Bone marrow (tissue), 2 donors: ENCODE measurements at places on chromosomes 7 and 10.

DNA sequence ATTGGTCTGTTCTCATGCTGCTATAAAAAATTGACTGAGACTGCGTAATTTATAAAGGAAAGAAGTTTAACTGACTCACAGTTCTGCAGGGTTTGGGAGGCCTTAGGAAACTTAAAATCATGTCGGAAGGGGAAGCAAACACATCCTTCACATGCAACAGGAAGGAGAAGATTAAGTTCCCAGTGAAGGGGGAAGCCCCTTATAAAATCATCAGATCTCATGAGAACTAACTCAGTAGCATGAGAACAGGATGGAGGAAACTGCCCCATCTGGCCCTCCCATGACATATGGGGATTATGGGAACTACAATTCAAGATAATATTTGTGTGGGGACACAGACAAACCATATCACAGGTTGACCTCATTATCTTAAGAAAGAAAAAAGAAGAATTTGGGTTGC is 134.5 kb downstream of the PPP1R3A start:
- DNase-seq, result no peak

DNA sequence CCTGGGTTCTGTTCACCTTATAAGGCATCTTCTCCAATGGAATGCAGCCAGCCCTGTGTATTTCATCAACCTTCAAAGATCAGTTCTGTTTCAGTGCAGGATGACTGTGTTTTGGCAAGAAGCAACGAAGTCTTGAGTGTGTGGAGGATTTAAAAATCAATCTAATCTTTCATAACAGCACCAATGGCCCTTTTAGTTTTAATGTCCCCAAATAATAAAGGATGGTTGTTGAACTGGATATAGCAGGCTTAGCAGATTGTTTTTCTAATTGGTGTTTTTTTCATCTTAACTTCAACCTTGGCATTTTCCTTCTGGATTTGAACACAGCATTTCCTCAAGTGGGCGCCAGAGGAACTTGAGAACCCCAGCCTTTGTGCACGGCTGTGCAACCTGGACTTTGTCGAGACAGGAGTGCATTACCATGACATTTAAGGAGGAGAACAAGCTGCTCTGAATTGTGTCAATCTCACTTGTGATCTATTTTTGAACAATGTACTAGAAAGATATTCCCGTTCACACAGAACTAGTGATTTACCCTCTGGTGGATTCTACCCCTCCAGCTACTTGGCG is 313.3 kb upstream of the AKR1E2 start:
- no peak for DNase-seq

DNA sequence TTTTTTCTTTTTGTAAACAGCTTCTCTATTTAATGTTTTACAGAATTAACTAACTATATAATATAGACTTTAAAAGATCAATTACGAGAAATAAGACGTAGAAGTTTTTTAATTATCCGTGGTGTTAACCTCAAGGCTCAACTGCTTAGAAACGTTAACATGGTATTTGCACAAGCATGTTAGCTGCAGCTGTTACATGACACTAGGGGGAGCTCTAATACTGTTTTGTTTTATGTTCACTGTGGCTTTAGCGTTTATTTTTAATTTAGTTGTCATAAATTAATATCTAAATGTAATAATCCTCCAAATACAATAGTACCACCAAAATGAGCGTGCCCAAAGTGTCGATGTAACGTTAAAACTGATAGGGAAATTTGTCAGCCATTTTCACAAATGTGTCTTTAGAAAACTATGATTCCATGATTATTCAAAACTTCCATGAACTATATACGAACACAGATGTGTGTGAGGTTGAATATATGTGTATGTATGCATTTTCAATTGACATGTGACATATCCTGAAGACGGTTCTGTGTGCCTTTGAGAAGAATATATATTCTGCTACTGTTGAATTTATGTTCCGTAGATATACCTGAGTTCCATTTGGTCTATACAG is 828.8 kb upstream of the MBL2 start:
- peak; percentile 9 for DNase-seq

DNA sequence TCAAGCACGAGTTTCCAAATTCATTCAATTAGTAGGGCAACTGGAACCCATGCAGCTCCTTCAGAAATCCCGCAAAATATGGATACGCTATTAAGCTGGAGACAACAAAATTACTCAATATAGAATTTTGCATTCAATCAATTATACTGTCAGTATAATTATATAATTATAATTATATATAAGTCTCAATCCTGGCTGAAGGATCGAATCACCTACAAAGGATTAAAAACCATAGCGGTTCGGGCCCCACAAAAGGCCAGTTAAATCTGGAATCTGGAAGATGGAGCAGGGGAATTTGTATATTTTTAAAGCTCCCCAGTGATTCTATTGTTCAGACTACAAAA is 55.7 kb downstream of the FHIP2A start:
- DNase-seq, result no peak

GRCh38 chr7:9608560-9608959 is 1175.2 kb downstream of the NXPH1 start:
- DNase-seq, result no peak

DNA sequence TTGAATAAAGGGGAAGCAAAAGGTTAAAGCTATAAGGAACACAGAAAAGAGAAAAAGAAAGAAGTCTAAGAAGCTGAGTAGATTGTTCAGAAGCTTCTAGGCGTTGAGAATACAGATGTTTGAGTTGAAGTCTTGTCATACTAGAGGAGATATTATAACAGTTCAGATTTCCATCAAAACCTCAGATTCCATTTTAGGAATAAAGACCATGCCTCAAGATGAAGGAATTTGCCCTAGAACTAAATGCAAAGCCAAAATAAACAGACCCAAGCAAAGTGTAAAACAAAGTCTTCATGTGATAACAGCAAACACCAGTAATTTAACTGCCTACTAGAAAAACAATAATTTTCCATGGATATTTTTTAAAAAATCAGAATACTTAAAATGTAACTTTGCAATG is 476.5 kb upstream of the POT1 start:
- DNase-seq, result no peak
